ENCODE measurements at places on chromosomes 7 and 10.

DNA sequence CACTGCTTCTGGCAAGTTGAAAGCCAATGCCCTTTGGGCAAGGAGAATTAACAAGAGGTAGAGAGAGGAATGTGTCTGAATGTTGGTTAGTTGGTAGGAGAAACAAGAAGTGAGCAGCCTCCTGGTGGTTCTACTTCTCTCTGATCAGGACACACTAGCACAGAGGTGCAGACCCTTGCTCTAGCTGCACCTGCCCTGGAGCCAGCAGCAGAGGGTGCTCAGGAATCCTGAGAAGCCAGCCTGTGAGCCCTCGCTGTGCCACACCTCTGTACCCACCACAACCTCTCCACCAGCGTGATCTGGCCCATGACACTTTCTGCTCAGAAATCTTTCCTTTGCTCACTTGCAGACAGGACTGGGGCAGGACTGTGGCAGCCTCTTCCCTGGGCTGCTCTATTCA is 364.7 kb downstream of the RPS24 start:
- no peak for DNase-seq

- DNase-seq: peak; percentile 51
Observed at GRCh38 chr10:130301021-130301892, 165.1 kb downstream of the GLRX3 start.

GRCh38 chr10:118488710-118489497 is 106.5 kb downstream of the PRLHR start:
- no peak for DNase-seq

DNA sequence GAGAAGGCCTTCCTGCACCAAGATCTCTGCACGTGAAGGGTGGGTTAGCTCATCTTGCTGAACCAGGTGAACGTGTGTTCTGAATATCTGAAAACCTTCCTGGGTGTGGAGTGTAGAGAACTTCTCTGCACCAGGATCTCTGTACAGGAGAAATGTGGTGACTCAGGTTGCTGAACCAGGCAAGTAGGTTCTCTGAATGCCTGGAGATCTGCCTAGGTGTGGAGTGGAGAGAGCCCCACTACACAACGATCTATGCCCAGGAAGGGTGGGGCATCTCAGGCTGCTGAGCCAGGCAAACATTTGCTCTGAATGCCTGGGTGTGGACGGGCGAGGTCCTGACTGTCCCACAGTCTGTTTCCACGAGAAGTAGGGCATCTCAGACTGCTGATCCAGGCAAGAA is 1002.3 kb upstream of the KCND2 start:
- no peak for DNase-seq

DNA sequence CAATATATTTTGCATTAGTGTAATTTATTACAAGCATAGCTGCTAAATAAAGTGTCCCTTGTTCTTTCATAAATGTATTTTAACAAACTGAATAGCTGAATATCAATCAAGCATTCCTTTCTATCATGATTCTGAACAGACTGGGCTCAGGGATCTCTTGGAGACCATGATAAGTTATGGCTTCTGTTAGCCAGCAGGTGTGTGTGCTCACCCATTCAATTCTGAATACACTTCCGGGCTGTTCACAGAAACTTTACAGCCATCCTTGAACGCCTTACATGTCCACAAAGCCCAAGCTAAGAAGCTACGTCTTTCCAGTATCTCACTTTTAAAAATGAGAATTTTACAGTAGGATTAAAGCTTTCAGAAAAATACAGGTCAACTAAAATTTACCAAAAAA is 115.1 kb downstream of the SVIL start:
- DNase-seq: no peak

- DNase-seq: no peak
Observed at GRCh38 chr7:22339725-22340390, 17.1 kb downstream of the RAPGEF5 start.

DNA sequence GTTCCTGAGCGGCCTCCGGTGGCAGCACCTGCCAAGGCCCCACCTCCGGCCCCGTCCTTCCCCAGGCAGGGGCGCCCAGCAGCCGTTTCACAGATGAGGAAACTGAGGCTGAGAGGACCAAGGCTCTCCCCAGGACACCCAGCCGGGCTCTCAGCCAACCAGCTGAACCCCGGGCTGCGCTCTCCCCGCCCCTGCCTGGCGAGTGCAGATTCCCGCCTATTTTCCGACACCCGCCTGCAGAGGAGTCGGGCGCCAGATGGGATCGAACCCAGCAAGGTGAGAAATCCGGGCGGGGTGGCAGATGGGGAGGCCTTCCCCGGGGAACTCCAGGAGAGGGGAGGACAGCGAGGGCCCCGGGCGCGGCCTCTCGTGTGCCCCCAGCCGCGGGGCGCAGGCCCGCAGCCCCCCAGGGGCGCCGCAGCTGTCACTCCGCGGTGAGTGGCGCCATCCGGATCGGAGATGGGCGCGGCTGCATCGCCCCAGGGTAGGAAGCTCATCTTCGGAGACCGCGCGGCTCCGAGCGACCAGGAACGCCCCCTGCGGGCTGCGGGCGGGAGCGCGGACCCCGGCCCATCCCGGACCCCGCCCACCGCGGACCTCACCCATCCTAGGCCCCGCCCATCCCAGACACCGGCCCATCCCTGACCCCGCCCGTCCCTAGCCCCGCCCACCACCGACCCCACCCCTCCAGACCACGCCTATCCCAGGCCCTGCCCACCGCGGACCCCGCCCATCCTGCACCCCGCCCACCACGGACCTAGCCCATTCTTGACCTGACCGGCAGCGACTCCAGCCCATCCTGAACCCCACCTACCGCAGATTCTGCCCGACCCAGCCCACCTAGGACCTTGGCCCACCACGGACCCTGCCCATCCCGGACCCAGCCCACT is 90.3 kb downstream of the MICALL2 start:
- DNase-seq: peak; percentile 7

- no peak for DNase-seq
Observed at GRCh38 chr7:73869011-73869798, 8.2 kb downstream of the TMEM270 start.

- DNase-seq: no peak
Observed at GRCh38 chr7:22417349-22417748, 60.4 kb upstream of the RAPGEF5 start.

GRCh38 chr7:106794276-106795083 is 70.6 kb upstream of the PIK3CG start:
- DNase-seq: no peak

DNA sequence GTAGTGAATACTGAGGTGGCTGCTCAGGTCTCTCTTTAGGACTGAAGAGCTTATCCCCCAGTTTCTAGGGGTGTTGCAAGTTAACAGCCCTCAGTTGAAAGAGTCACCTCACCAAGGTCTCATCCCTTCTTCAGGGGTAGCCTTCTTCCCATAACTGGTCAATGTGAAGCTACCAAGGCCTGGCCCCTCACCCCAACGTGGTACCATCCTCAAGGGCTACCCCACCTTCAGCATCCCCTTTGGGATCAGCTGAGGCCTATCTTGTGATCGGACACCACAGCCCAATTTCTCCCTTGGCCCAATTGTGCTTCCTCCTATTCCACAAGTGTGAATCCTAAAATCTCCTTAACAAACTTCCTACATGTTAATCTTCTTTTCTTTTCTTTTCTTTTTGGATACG is 289.5 kb upstream of the MKLN1 start:
- DNase-seq: no peak

DNA sequence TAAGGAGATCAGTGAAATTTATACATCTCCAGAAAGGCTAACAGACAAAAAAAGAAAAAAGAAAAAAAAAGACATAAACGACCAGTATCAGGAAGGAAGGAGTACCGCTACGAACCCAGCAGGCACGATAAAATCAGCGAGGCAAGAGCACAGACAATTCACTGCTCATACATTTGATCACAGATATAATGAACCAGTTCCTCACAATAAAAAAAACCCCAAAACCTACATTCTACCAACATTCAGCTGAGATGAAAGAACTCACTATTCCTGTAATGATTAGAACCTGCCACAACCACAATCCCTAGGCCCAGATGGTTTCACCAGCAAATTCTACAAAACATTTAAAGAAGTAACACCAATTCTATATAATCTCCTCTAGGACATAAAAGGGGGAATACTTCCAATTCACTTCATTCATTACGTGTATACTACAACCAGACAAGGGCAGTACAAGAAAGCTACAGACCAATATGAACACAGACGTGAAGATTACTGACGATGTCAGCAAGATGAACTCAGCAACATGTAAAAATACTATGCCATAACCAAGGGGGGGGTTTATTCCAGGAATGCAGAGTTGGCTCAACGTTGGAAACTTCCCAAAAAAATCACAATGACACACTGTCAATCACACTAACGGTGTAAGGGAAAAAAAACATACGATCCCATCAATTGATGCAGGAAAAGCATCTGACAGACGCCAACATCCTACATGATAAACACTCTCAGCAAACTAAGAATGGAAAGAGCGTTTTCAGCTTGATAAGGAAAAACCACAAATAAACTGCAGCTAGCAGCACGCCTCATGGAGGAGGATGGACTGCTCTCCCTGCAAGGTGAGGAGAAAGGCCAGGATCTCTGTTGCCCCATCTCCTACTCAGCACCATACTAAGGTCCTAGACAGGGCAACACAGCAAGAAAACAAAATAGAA is 256.2 kb downstream of the ELFN1 start:
- no peak for DNase-seq

DNA sequence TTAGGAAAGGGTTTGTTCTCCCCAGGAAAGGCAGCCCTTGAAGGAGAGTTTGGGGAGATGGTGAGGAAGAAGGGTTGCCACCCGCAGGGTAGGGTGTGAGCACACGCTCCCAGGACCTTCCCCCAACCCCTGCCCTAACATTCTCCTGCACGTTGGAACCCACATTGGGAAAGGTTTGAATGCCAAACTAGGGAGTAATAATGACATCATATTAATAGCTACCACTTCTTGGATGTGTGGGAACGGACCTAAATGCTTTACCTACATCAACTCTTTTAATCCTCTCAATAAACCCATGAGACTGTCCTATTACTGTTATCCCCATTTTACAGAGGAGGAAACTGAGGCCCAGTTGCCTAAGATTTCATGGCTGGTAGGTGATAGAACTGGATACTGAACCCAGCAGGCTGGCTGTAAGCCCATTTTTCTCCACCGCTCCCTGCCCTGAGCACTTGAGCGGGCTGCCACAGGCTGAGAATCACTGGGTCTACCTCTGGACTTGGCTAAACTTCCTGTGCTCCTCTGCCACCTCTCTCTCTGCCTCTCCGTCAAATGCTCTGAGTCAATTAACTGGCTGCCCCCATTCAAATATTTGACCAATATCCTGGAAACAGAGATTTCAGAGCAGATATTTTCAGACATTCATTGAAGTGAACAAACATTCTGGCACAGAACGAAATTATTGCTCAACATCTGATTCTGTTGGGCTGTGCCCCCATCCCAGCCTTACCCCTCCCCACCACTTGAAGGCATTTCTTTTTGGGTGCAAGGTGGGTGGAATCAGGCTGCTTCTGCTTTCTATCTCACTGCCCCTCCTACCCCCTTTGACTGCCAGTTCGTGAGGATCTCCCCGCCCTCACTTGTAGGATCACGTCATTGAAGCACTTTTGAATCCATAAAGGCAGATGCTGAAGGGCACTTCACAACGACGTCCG is 129.7 kb downstream of the C10orf105 start:
- DNase-seq: no peak

GRCh38 chr7:77537136-77537777 is at the start of gene PTPN12:
Gene PTPN12, plus strand, starts transcription at chr7:77537295. Its CDS starts 252 bp downstream, at chr7:77537547.
- no peak for DNase-seq

Measured in CD4-positive, alpha-beta T cell (primary cell).